ENCODE measurements at places on chromosomes 7 and 10.

DNA sequence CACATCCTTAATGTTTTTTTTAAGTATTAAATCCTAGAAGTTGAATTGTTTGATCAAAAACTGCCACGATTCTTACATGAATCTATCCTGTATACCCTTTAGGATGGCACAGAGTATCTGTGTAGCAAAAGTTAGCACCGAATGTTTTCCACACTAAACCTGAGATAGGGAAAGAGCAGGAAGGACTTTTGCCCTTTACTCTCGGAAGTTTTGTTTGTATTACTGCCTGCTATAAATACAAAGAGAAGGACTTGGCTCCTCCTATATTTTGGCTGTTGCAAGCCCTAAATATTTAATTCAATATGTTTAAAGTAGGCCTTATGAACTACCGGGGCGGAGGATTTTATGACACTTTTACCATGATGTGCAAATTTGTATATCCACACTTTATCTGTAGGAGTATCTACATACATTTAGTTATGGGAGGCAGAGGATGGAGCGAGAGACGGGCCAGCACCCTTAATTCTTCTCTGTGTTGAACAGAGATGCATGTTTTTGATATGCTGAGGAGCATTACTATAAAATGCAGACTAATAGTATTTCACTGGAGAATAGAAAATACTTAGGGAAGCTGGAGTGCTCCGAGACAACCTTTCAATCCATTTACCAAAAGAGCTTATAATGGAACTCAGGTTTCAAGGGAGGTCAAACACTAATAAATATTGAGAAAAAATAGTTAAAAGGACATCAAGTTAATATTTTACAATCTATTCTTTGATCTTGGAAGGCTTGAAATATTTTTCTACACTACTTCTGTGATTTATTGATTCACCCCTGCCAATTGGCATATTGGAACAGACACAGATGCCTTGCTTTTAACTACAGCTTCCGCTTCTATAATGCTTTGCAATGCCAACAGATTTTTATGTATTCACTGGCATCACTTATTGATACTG is 97.4 kb downstream of the CHN2 start:
- no peak for DNase-seq

DNA sequence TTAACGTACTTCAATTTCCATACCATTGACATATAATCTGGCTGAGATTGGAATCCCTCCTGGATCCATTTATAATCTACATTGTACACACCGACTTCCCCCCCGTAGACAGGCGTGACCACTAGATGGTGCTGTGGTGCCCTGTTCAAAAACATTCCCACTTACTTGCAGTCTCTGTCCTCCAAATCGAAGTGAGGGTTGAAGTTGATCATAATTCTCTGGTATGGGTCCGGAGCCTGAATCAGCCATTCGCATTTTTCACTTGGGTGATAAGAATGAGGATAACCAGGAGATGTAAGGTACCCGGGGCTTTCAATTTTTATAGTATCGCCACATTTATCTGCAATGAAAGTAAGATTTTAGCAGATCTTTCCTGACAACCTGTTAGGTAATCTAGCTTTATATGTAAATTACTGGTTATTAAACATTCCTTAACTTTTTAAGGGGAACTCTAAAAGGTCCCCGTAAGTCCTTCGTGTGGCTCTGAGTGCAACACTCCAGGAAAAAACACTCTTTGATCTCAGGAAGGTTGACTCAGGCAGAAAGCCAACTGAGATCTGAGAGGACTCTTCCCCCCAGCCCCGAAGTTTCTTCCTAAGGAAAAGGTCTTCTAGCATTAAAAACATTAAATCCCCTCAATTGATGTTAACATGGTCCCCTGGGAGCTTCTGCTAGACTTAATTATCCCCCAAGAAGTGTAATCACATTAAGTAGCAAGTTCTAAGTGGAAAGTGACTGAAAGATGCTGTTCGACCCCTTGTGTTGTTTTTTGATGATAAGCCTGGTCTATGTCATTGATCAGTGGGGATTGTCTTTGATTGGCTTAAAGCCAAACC is 3.7 kb downstream of the NRP1 start:
- DNase-seq: peak; percentile 57

- no peak for DNase-seq
These were observed 16.3 kb downstream of the VSTM4 start for GRCh38 chr10:49099046-49099445.

DNA sequence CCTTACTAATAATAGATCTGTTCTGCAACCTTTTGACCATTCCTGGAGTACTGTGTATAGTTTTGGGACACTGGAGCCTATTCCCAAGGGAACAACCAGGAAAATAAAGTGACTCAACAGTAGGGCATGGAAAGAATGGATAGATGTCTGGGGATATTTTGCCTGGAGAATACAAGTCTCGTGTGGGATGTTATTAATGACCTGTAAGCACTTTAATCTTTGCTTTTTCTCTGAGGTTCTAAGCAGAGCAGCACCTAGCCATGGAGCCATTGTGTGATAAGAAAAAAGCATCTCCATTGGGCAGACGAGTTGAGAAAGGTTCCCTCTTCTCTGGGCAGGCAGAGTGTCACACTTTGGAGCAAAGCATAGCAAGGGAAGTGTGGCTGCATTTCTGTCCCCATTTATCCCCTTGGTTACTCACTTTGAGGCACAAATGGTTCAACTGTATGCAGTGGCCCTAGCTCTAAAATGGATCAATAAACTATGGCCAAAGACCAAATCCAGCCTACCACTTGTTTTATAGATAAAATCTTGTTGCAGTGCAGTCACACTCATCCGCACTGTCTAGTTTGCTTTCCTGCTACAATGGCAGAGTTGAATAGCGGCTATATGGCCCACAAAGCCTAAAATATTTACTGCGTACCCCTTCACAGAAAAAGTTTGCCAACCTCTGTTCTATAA is 21.0 kb upstream of the CCDC71L start:
- DNase-seq: no peak

- no peak for DNase-seq
These were observed 79.3 kb upstream of the SLC25A13 start for GRCh38 chr7:96401200-96401599.

DNA sequence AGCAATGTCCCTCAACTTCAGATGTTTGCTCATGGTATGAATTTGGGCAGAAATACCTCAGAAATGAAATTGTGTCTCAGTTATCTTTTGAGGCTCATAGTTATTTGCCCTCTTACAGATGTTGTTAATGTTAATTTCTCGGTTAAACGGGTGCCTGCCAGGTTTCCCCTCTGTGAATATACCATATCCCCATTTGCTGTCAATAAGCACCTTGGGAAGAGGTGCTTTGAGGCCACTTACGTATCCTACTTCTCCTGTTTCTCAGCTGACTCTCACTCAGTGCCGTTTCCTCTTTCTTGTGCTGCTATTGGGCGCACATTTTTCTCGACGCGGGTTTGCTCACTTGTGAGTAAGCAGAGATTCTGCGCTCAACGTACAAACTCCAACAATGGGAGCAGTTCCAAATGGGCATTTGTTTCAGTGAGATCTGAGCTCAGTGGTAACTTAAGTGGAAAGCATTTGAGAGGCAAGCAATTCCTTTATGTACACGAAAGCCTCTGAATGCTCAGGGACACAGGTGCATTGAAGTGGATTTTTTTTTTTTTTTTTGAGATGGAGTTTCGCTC is 34.8 kb upstream of the JAKMIP3 start:
- no peak for DNase-seq

GRCh38 chr10:11425676-11426075 is 185.8 kb downstream of the USP6NL start:
- no peak for DNase-seq

DNA sequence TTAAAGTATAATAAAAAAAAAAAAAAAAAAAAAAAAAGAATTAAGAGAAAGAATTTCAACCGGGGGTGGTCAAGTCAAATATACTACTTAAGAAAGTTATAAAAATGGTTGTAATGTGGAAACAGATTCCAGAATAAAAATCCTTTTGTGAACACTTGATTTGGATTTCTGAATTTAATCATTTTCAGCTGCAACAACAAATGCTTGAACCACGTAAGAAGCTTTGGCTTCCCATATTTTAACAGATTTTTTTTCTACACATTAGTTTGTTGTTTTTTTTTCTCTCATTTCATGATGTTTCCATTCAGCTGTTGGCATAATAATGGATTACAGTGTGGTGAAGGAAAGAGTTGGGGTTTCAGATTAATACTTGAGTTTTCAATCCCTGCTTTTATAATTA is 137.3 kb upstream of the AGR3 start:
- no peak for DNase-seq

Data from stimulated activated CD8-positive, alpha-beta memory T cell treated with anti-CD3 and anti-CD28 coated beads, Interleukin-2, amount 100 ng/mL, for 48 hours (primary cell).